Foreskin fibroblast (primary cell): ENCODE measurements at places on chromosomes 16 and 17.
A peak's percentile ranks its signal among the peaks of the same experiment; 100 is the strongest.

DNA sequence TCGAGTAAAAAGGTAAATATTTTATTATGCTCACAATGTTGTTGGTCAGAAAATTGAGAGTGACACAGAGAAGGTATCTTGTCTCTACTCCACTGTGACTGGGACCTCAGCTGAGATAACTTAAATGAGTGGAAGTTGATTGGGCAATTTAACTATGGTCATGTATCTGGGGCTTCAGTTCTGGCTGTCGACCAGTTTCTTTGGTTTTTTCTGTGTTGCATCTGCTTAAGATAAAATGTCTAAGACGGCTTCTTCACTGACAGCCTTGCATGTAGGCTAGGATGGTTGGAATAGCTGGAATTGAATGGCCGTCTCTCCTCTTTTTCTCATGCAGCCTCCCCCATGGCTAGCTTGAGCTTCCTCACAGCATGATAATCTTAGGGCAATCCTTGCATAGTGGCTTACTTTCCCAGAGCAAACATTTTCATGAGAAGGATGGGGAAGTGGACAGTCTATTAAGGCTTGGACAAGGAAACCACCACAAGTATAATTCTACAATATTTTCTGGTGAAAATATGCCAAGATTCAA, 433.7 kb downstream of the KIF2B start:
- no peak for DNase-seq

DNA sequence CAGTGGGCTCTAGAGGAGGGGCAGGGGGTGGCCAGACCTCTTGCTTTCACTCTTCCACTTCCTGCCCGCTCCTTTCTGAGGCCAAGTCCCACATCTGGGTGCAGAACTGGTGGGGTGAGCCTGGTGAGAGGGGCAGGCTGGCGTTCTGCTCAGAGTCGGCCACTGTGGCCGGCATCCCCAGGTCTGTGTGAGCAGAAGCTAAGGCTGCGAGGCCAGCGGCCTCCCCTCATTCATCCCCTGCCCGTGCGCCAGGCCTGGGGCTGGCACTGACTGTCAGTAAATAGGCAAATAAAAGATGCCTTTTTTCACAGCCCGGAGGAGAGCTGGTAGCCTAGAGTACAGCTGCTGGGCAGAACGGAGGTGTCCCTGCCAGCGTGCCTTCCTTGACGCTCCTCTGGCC, 1.2 kb downstream of the DEF8 start:
- DNase-seq = no peak

DNA sequence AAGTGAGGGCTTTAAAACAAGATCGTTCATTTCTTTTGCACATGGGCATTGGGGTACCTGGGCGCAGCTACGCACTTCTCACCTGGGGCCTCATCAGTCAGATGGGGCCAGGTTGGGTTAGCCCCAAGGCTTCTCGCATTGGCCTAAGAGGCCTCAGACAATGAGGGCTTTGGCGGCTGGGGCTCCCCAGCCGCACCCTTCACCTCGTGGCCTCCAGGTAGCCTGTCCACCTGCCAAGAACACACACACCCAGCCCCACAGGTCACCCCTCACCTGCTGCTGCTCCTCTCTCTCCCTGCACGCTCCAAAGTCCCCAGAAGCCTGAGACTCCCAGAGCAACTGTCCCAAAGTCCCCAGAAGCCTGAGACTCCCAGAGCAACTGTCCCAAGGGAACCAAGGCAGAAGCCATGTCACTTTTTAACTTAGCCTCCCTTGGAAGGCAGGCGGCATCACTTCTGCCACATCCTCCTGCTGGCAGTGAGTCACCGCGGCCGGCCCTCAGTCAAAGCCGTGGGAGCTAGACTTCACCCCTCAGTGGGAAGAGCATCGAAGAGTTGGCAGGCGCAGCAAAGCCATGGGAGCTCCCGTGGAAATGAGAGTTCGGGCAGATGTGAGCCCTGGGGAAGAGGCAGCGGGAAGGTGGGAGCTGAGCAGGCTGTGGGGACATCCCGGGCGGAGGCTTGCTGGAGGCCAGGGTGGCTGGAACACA, 78.9 kb upstream of the PLCG2 start:
- no peak for DNase-seq

GRCh38 chr17:78903101-78903779, at the start of gene CEP295NL:
TSS of gene CEP295NL (minus strand) at chr17:78903201. CDS start at chr17:78901828, 1,373 bp downstream.
- peak; percentile 72 for DNase-seq

DNA sequence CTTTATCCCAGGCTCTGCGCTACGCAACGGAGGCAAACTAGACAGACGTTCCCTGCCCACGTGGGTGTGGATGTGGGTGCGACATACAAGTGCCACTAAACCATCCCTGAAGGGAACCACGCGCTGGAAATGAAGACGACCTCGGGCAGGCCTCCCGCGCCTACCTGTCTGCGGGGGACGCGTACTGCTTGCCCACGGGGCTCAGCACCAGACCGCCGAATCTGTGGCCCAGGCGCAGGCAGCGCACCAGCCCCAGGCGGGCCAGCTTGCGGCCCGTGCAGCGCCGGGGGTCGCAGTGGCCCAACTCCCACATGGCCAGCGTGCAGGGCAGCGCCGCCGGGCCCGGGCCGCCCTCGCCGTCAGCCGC, 480 bp downstream of the TSR3 start:
- peak; percentile 21 for DNase-seq

GRCh38 chr17:16073845-16074244, 74.2 kb downstream of the TTC19 start:
- DNase-seq = no peak

DNA sequence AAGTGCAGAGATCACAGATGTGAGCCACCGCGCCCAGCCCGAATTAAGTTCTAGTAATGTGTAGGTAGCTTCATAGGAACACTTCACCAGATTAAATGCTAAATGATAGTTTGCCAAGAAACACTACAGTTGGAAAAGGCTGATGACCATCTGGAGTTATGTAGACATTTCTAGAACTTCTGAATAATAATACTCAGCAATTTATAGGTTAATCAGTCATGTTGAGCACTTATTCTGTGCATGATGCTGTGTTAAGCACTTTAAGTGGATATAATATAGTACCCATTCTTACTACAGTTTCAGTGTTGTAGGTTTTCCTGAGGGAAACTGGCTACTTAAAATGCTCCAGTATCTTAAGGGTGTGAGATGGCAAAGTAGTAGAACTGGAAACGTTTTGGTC, 45.2 kb downstream of the NUP93 start:
- DNase-seq = no peak
